ENCODE measurements at places on chromosomes 3 and 15. TPM values are rescaled to one million over a fixed set of nuclear protein-coding genes. Genes with fewer than 3 reads are reported as not detected.

SKOR1 gene
- total RNA-seq, result not detected

RBSN gene
- 11.7 TPM for total RNA-seq

EBLN2 gene
- 0.41 TPM for total RNA-seq

DUOXA2 gene
- total RNA-seq, result not detected

ZNF662 gene
- total RNA-seq, result not detected

DNAJA4 gene
- not detected for total RNA-seq

GCSAM gene
- not detected for total RNA-seq

PYGO1 gene
- 6.8 TPM for total RNA-seq

LRRIQ4 gene
- not detected for total RNA-seq

KIF7 gene
- 4.0 TPM for total RNA-seq

LXN gene
- total RNA-seq, result 52.3 TPM

ARPIN gene
- 14.2 TPM for total RNA-seq

ARHGEF26 gene
- 12.6 TPM for total RNA-seq

IQCF5 gene
- total RNA-seq, result not detected

STRA6 gene
- total RNA-seq, result 66.5 TPM

NR2F2 gene
- total RNA-seq, result 16.2 TPM

STARD5 gene
- 1.5 TPM for total RNA-seq

TXNRD3 gene
- 8.2 TPM for total RNA-seq

PDHB gene
- total RNA-seq, result 56.3 TPM

KLHL40 gene
- total RNA-seq, result not detected

CIDEC gene
- 79.3 TPM for total RNA-seq

PRSS50 gene
- total RNA-seq, result not detected

SENP8 gene
- 2.1 TPM for total RNA-seq

CNOT10 gene
- 28.5 TPM for total RNA-seq

IL5RA gene
- not detected for total RNA-seq

GOLGA6B gene
- not detected for total RNA-seq

ZCWPW2 gene
- not detected for total RNA-seq

Data from A549 treated with dexamethasone at 1 μM for 4 hours (cell line).